ENCODE measurements at places on chromosomes 3 and 15.
A peak's percentile ranks its signal among the peaks of the same experiment; 100 is the strongest.

DNA sequence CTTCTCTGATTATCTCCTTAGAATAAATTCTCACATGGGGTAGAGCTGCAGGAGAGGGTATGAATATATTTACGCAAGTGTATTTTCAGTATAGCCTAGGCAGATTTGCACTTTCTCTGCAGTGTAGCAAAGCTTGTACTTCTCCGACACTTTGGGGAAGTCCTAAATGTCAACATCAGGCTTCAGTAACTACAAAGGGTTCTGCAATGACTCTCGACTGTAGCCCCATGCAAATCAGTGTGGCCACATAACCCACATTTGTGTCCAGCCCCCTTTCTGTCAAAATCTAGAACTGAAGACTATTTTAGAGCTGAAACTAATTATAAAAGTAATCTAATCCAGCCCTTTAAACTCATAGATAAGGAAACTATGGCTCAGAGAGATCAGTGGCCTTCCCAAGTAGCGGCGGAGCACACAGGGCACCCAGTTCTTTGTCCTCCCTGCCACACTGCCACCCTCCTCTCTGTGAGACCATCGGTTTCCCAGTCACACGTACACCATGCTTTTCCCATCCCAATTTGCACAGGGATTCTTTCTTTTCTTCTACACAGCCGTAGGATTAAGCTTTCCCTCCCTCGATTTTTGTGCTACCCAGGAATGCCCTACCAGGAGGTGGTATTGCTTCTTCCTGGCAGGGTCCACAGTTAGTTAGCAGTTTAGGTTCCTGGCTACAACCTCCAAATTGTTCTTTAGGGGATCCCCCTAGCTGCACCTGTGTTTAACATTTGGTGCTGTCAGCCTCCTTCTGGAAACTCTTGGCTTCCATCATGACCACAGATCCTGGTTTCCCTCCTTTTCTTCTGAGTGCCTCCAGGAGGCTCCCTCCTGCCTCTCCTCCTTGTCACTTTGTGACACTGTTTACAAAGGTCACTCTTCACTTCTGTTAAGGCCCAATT lies 22.9 kb downstream of the MRAS start:
- no peak for DNase-seq

- DNase-seq: no peak
Observed at GRCh38 chr3:37107846-37108245, 66.5 kb downstream of the LRRFIP2 start.

- DNase-seq: peak; percentile 80
Observed at GRCh38 chr3:149395107-149396089, 17.9 kb upstream of the TM4SF1 start.

GRCh38 chr3:35537265-35537664 lies 102.1 kb upstream of the ARPP21 start:
- no peak for DNase-seq

DNA sequence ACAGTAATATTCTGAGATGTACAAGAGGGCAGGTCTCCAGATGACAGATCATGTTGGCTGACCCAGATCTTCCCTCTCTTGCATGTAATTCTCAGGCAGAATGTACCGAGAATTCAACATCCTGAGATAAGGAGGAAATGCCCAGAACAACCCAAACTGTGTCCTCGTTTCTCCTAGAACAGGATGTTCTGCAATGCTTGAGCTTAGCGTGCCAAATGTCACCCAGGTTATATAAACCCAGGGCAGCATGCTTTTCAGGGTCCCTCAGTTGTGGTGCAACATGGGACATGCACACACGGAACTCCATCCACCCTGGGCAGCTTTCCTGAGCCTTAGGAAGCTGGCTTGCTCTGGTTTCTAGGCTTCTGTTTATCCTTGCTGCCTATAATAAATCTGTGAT lies 102.1 kb upstream of the CMC1 start:
- no peak for DNase-seq

DNA sequence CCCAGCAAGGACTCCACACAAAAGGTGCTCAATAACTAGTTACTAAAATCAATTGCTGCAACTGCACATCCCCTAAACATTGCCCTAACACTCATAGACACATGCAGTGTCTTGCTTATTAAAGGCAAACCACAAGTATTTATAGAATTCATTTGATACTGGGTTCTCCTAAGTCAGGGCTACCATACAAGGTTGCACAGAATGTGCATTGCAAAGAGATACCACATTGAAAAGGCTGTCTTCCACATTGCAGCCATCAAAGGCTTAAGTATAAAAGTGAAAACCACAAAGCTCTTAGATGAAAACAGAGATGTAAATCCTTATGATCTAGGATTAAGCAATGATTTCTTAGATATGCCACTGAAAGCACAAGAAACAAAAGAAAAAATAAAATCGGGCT lies 33.6 kb upstream of the TOPAZ1 start:
- DNase-seq: no peak

DNA sequence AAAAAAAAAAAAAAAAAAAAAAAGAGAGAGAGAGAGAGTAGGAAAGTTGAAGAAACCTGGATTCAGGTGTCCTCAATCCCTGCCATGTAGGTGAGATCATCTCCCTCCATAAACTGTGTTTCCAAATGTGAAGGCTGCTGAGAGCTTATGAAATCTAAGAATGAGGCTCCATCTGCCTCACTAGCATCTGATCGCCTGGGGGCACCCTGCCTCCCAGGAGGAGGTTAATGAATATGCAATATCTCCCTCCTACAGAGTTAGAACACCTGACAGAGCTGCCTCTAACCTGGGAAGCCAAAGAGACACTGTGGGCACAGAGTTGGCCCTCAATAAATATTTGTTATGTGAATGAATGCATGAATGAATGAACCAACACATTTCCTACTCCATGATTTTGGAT lies 23.8 kb upstream of the ZNF148 start:
- DNase-seq: no peak

GRCh38 chr15:32952901-32953532 lies 235.2 kb downstream of the GREM1 start:
- no peak for DNase-seq

- no peak for DNase-seq
Observed at GRCh38 chr15:47762621-47763020, 45.3 kb downstream of the SEMA6D start.

DNA sequence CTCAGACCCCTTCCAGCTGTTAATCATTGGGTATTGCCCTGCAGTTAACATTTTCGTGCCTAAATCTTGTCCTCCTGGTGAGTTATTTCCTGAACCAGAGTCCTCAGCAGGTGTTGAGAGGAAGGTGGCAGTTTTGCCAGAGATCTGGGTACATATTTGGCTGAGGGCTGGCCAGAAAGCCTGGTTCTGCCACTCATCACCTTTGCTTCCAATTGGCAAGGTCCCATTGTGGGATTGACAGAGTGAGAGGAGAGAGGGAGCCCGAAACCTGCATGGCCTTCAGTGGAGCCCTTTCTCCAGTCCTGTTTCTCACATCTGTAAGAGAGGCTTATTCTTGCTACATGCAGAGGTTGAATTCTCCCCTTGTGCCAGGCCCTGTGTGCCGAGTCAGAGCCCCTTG lies 8.9 kb upstream of the TKT start:
- no peak for DNase-seq

DNA sequence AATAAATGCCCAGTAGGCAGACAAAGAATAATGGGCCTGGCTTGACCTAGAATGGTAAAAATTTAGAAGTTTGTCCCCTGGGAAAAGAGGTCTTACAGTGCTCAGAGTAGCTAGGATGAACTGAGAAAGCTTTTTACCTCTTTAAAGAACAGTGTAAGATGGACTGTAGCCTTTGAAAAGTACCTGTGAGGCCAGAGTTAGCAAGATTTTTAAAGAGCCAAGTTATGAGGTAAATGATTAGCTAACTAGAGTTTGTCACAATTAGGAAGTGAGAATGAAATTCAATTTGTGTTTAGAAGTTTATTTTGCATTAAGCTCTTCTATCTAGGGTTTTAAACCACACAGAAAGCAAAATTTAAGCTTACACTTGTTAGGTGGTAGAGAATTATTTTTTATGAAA lies 480.9 kb downstream of the ZIC1 start:
- no peak for DNase-seq

- no peak for DNase-seq
Observed at GRCh38 chr3:183427876-183428446, 458 bp downstream of the MCF2L2 start.

DNA sequence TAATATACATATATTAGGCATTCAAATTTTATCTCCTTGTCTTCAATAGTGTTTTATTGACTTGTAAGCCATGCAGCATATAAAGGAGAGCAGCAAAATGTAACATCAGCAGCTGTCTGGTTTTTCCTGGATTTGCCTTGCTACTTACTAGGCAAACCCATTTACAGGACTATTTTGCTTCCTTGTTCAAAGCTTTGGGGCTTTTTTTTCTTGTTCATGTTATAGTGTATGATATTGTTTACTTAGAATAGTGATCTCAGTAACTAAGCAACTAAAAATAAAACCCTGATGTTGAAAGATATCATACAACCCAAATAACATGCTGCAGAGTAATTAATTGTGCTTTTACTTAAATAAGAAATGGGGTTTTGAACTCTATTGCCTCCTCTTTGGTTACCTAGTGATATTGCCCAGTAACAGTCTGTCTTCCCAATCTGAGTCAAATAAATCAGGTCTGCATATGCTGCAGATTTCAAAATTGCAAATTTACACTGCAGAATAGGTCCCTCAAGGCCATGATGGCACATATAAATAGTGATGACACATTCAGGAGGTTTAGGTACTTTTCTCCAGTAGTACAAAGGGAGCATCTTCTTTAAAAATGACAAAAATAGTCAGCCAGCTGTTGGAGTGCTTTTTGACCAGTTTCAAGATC lies 578.1 kb upstream of the NECTIN3 start:
- no peak for DNase-seq

DNA sequence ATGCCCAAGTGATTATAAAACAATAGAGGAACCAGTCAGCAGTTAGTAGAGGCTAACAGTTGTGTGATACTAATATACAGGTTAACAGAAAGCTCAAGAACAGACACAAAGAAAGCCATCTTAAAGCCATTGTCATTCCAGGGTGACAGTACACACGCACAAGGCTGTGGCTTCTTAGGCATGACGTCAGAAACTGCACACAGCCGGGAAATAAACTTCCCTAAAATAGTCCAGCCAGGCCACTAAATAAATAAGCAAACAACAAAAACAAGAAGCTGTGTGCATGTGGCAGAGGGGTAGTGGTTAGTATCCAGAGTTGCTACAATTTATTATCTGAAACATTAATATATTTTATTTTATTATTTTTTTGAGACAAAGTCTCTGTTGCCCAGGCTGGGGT lies 49.8 kb downstream of the PPCDC start:
- DNase-seq: no peak

GRCh38 chr3:193871220-193871485 lies 264.8 kb upstream of the HES1 start:
- no peak for DNase-seq

GRCh38 chr3:66662894-66663293 lies 162.1 kb upstream of the LRIG1 start:
- no peak for DNase-seq

- DNase-seq: no peak
Observed at GRCh38 chr15:44450172-44450571, 22.7 kb downstream of the CTDSPL2 start.

DNA sequence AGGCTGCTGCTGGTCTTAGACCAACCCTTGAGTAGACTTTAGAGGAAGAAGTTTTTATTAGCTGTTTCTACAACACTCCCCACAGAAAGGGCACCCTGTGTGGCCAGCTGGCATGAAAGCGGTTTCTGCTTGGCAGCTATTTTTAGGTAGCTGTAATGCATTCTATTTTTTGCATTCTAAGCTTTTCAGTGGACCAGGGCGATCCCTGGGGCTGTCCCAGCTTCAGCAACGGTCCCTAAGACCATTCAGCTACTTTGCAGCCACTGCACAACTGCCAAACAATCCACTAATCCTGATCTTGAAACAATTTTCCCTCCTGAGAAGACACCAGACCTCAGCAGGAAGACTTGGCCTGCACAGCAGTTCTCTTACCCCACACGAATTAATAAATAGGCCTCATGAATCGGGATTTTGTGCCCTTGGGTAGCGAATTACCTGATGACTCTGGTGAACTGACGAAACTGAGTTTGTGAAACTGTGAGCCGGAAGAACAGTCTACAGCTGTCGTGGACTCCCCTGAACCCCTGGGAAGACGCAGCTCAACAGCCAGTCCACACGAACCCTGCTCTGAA lies 14.6 kb upstream of the TFRC start:
- DNase-seq: no peak

GRCh38 chr3:8069471-8069870 lies 432.2 kb upstream of the LMCD1 start:
- DNase-seq: no peak

DNA sequence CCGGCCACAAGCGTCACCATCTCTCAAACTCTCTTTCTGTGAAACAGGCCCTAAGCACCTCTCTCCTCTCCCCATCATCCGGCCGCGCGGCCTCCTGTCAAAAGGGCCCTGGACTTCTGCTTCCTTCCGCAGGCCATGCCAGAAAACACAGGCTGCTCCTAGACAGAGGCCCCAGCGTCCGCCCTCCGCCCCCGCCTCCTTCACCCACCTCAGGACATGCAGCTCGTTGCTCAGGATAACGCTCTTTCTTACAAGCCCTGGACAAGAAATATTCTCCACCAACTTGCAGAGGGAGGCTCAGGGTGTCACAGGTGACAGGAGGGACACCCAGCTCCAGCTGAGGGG lies 212.0 kb downstream of the XXYLT1 start:
- no peak for DNase-seq

DNA sequence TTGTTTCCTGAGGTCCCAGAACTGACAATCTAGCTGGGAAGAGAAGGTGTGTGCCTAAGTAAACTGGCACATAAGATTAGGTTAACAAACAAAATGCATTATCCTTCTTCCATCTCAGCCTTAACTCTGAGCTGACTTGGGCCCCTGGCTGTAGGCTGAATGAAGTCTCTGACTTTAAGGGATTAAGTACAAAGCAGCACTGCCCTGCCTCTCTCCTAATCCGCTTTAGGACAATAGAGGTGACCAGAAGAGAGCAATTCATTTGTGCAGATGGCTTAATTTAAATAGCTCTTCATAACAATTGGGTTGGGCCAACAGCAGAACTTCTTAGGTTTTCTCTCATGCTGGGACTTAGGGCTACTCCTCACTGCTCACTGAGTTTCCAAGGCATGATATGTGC lies 181.6 kb upstream of the SOX14 start:
- no peak for DNase-seq

GRCh38 chr3:86790884-86791549 lies 199.9 kb downstream of the VGLL3 start:
- no peak for DNase-seq

GRCh38 chr3:185958626-185959025 lies 20.8 kb upstream of the TRA2B start:
- DNase-seq: no peak

DNA sequence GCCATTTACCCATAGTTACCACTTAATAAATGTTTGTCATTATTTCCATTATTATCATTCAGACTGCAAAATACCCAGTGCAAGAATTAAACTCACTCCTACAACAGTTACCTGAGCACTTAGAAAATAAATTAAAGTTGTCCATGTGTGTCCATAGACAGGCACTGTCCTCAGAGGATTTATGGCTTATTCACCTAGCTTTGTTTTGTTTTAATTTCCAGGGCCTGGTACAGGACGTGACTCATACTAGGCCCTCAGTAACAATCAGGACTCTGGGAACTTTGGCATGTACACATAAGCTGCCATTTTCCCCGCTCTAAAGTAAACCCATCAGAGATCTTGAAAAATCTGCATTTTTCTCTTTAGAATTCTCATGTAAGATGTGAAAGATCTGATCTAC lies 458.5 kb upstream of the ARRDC4 start:
- DNase-seq: no peak

- DNase-seq: no peak
Observed at GRCh38 chr3:194278186-194278845, 72.8 kb downstream of the CPN2 start.

- DNase-seq: no peak
Observed at GRCh38 chr15:61489571-61489970, 260.5 kb upstream of the RORA start.

GRCh38 chr3:39408493-39409372 lies 2.2 kb downstream of the RPSA start:
- no peak for DNase-seq

All from skeletal muscle cell (primary cell).